T-helper 1 cell (primary cell): ENCODE measurements at places on chromosomes 12 and 14.

GRCh38 chr14:100428727-100429126, 105.6 kb downstream of the SLC25A47 start:
- DNase-seq: no peak

DNA sequence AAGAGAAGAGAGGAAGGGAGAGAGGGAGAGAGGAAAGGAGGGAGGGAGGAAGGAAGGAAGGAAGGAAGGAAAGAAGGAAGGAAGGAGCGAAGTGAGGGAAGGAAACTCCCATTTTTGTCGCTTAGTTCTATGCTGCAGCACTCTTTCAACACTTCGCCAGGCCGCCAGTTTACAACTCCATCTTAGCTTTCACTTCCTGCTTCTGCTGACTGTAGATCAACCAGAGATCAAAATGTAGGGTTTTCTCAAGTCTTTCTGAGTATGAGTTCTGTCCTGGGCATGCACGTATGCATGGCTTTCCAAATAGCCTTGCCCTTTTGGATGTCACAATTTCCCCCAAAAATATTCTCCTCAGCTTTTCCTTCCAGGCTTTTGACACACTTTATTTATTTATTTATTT, 723.4 kb downstream of the TRHDE start:
- DNase-seq: no peak

GRCh38 chr12:6459004-6459337, 7.1 kb downstream of the TAPBPL start:
- DNase-seq: no peak

DNA sequence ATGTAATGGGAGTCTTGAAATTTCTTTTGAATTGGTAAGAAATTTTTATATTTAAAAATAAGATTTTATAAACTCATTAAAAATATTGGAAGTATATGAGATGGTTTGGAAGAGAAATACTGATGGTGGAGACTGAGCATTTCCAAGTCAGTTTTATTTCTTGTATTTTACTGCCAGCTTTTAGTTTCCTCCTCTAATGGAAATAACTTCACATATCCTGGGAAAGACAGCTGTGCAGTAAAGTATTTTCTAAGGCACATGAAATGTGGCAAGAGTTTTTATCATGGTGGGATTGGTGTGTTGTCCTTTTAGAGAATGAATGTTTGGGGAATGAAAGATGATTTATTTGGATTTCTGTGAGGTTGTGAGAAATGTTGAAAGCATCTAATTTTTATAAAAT, 346.9 kb upstream of the RGS6 start:
- no peak for DNase-seq

- DNase-seq: no peak
Measured at GRCh38 chr12:122031342-122032216, 9.9 kb downstream of the BCL7A start.

DNA sequence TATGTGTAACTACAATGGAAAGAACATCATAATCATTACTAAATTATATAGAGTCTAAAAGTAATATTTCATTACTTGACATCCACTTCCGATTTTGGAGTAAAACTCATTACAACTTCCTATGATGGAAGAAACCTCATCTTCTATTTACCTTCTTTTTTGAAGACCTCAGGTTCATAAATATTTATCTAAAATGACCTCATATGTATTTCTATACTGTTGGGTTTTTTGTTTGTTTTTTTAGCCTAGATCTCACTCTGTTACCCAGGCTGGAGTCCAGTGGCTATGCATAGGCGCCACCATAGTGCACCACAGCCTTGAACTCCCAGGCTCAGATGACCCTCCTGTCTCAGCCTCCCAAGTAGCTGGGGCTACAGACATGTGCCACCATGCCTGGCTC, 39.9 kb upstream of the BMAL2 start:
- no peak for DNase-seq

DNA sequence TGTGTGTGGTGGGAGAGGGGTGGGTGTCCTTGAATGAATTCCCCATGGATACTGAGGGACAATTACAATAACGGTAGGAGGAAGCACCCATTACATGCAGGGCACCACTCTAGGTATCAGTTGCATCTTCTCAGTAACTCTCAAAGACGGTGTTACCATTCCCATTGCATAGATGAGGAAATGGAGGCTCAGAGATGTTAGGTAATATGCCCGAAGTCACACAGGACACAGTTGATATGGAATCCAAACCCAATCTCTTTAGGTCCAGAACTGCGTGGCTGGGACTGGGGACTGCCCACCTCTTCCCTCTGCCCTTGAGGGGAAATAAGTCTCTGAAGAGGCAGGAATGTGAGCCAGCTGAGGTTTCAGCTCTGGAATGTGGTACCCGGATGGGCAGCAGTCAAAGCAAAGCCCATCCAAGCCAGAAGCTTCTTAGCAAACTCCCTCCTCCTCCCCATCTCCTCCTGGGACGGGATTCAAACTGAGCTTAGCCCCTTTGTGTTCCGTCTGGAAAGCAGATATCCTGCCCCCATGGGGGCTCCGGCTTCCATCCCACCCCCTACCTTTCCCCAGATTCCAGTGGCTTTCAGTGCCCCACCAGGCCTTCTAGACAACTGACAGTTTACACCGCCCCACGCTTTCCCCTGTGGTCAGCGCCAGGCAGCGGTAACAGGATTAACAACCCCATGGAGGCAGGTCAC, 187.5 kb downstream of the RBM19 start:
- no peak for DNase-seq

DNA sequence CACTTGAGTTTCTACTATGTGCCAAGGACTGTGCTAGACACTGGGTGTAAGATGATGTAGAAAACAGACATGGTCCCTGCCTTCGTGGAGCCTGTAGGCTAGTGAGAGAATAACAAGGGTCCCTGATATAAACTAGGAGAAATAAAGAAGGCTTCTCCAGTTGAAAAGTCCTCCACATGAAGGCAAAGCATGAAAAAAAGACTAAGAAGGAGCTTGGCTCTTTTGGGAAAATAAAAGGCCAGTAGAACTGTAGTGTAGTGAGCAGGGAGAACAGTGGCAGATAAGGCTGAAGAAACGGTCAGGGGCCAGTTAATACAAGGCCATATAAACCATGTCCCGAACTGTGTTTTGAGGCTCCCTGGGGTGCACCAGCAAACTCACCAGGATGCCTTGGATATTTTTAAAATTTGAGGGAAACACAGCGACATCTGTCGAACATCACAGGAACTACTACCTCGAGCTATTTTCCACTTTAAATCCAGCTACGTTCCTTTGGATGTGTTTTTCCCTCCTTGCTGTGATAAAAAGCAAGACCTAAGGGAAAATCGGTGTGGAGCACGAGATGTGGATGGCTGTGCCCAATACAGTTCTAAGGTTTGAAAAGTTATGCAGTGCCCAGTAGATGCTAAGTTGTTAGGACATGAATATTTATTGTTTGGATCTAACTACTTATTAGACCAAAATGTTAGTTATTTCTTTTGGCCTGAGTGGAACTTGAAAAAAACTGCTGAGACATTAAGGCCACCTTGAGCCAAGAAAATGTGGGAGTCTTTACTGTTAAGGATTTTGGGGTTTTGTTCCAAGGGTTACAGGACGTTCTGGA, 8.5 kb upstream of the CFL2 start:
- no peak for DNase-seq

GRCh38 chr12:39393890-39394289, 49.0 kb downstream of the KIF21A start:
- DNase-seq: no peak

DNA sequence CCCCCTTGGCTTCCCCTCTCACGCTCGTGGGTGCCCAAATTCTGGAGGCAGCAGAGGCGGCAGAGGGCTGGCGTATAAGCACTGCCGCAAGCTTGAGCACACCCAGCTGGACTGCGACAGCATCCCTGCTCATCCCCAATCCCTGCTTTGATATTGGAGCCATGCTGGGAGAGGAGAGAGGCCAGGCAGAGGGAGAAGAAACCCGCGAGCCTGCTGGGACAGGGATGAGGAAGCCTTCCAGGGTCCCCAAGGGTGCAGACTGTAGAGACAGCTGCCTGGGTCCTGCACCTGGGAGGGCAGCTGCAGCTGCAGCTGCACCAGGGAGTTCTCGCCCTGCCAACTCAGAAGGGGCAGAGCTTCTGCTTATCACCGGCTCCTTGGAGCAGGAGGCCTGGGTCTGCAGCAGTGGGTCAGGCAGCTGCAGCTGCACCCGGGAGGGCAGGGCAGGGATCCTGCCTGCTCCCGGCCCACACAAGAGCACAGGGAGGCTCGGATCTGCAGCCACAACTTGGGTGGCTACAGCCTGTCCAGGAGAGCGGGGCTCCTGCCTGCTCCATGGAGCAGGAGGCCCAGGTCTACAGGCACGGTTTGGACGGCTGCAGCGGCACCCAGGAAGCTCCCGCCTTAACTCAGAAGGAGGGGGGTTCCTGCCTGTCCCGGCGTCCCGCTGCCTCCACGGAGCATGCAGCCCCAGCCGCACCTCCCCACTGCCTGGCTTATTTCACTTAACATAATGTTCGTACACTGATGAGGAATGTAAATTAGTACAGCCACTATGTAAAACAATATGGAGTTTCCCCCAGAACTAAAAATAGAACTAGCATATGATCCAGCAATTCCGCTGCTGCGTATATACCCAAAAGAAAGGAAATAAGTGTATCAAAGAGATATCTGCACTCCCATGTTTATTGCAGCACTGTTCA, 60.4 kb upstream of the SGPP1 start:
- DNase-seq: no peak

- peak; percentile 64 for DNase-seq
Measured at GRCh38 chr12:132222096-132222807, 78.0 kb downstream of the NOC4L start.

DNA sequence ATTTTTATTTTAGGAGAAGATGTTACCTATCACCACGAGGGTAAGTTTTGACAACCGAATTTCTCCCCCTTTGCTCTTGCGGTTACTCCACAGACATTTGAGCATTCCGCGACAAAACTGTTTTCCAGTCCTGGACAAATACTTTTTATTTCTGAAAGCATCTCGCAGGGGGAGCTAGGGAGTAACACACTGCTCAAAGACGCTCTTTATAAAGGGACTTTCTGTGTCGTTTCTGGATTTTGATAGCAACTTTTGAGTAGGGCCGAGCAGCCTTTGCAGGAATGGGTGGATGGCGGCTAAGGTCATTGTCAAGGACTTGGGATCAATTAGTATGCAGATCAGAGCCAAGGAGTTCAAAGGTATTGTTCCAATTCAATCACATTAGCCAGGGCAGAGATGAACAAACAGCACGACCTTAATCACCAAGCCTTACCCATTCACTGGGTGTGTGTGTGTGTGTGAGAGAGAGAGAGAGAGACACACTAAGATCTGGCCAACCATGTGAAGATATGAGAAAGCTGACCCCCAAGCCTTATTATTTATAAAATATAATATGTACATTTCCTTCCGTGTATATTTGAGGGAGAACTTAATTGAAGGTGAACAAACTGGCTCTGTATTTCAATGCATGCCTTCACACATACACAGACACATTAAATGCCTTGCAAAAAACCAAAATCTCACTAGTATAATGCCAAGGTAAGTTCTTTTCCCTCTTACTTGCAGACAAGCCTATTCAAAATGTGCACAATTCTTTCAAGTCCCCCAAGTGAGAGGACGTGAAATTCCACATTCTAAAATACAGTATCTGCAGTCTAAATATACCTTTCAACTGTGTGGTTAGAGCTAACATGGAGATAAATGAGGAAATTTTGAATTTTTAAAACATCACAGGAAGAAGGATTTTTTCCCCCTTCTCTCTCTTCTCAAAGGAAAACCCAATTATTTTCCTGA, 613.8 kb downstream of the VRK1 start:
- no peak for DNase-seq

GRCh38 chr12:46944088-46944487, 118.3 kb upstream of the SLC38A4 start:
- DNase-seq: no peak

- no peak for DNase-seq
Measured at GRCh38 chr12:4734625-4735340, 14.6 kb downstream of the GALNT8 start.

GRCh38 chr14:103091041-103091882, 3.3 kb upstream of the EXOC3L4 start:
- DNase-seq: peak; percentile 69

DNA sequence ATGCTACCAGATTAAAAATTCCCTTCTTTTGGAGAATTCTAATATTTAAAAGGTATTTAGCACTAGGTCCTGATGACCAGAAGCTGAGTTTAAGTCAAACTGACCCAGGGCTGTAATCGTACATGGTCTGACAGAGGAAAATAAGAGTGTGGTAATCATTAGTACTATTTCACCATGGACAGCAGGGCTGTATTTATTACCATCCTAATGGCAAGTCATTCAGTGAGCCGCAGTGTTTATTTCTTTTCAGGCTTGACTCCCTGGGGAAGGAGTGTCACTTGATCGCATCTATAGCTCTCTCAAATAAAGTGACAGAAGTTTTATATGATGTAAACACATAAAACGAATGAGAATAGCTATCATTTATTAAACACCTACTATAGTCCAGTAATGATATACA, 261.8 kb downstream of the BTG1 start:
- no peak for DNase-seq

DNA sequence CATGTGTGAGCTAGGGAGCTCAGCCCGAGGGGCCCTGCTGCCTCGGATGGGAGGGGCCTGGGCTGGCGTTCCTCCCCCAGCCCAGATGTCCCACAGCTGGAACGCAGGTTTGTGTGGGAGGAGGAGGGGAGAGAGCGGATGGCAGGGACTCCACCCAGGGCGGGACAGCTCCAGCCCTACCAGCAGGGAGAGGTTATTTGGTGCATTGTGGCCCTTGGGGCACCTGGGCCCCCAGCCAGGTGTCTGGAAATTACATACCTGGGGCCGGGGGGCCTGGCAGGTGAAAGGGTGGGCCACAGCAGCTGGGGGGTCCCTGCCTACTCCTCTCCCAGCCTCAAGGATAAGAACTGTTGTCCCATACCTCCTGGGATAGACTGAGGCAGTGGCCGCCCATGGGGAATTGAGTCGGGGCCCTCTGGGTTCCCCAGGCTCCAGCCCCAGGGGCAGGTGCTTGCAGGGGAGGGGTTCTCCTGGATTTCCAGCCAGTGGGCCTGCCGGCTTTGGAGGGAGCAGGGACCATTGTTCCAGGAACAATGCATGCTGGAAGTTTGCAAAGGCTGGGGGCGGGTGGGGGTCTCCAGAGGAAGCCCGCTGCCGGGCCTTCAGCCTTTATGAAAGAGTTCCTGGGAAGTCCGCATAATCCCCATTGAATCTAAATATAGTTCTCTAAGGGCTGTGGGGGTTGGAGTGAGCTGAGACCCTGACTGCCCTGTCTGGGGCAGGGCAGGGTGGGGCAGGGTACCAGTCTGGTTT, 1.2 kb downstream of the KIF26A start:
- DNase-seq: peak; percentile 5

DNA sequence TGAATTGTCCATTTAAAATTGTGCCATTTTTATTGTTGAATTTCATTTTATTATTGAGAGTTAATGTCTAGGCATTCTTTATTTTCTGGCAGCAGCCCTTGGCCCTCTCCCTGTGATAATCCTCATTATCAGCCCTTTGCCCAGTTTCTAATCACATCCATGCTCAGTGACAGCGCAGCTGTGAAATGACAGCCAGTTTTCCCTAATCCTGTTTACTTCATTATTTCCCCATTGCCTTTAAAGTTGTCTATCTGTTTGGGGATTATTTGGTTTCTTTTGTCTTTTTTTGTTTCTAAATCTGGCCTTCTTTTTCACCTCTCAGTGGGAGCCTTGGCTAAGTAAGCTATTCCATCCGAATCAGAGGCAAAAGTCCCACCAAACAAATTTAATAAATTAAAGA, 476.9 kb downstream of the SLC6A15 start:
- no peak for DNase-seq
